ENCODE measurements at places on chromosomes 7 and 10. TPM values are rescaled to one million over a fixed set of nuclear protein-coding genes. Genes with fewer than 3 reads are reported as not detected.

DNA sequence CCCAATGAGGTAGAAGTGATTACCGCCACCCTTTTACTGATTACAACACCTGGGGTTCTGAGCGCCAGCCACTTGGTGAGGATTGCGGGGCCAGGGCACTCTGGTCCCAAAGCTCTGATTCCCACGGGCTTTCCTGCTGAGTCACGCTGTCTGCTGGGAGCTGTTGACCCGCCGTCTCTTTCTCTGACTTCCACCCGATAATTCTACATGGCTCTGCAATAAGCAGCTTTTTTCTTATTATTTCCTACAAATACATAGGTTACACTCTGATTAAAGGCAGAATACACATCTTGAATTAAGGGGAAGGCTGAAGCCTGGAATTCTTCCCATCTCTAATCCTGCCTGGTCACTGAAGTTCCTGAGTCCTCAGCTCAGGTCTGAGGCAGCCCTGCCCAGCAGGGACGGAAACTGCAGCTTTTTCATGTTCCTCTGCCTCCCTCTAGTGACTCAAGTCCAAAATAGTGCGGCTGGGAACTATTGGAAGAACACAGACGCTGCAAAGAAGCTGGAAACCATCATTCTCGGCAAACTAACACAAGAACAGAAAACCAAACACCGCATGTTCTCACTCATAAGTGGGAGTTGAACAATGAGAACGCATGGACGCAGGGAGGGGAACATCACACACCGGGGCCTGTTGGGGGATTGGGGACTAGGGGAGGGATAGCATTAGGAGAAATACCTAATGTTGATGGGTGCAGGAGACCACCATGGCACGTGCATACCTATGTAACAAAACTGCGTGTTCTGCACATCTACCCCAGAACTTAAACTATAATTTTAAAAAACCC is 178.3 kb downstream of the PRKCQ start:
- peak; percentile 81 for DNase-seq

GRCh38 chr7:2670720-2671391 is 17.1 kb upstream of the AMZ1 start:
- DNase-seq: peak; percentile 69

Gene LIPM
- total RNA-seq: not detected

GRCh38 chr7:155458111-155458877 is at the start of gene EN2:
EN2 (plus strand) TSS chr7:155458129; CDS start chr7:155458378, 249 bp downstream.
- no peak for DNase-seq

- peak; percentile 11 for DNase-seq
Measured at GRCh38 chr7:97075928-97076327, 41.6 kb upstream of the SDHAF3 start.

Gene SFTPA2
- total RNA-seq: not detected
